KBM-7 (cell line): ENCODE measurements at places on chromosomes 4 and X.

DNA sequence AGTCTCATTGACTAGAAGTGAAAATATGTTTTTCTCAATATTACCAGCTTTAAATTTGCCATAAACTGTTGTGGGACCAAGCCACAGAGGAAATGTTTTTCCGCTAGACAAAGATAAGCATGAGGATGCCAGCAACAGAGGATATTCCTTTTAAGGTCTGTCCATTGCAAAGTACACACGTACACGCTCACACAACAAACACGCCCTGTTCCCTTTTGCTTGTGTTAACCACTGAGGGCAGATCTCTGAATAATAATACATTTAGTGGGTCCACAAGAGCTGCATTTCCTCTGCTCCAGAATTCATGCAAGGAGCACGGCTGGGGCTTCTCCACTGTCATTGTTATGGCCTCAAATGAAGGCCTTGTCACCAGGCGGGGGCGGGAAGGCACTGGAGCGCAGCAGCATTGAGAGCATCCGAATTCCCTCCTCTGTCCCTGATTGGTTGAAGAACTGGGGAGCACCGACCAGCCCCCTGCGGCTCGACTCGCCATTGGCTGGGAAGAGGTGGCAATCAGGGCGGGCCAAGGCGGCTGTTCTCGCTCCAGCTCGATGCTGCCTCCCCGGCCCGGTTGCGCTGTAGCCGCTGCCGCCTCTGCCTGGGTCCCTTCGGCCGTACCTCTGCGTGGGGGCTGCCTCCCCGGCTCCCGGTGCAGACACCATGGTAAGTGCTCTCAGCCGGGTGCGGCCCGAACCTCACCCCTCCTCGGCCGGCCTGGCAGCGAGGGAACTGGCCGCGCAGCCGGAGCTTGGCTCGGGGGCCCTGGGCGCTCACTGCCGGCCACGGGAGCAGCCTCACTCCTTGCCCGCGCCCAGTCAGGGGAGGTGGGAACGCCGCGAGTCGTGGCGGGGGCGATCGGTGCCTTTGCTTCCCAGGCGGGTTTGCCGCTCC is at the start of gene GUCY1B1:
GUCY1B1 (plus strand) TSS at position 541 of the 891 bp plus-strand sequence; CDS start at position 661, 120 bp downstream.
- peak; percentile 98 for DNase-seq

DNA sequence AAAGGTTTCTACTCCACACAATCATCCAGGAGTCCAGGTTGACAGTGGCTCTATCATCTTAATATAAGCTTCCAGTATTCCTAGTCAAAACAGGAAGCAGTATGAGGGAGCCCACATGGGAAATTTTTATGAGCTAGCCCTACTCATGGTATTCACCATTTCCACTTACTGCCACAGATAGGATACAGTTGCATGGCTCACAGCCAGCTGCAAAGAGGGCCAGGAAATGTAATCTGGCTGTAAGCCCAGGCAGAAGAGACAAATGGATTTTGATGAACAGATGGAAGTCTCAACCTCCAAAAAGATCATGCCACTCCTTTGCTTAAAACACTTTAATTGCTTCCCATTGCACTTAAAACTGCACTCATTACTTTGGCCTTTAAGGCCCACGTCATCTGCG is 150.6 kb downstream of the ADAMTS3 start:
- DNase-seq: peak; percentile 59

DNA sequence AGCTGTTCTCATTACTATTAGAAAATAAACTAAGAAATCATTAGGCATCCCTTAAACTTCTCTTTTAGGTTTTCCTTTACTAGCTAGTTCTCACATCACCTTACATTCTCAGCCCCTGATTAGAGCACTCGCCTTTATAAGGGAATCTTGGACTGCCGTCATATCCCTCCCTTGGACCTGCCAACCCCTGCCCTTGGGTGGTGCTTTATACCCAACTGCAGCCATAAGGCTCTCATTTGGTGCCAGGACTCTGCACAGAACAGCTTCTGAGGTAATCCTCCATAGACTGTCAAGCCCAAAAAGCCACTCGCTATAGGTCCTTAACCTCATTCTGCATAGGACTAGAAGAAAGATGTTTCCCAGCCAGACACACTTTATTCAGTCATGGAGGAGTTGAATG is 67.5 kb downstream of the NHSL2 start:
- no peak for DNase-seq

DNA sequence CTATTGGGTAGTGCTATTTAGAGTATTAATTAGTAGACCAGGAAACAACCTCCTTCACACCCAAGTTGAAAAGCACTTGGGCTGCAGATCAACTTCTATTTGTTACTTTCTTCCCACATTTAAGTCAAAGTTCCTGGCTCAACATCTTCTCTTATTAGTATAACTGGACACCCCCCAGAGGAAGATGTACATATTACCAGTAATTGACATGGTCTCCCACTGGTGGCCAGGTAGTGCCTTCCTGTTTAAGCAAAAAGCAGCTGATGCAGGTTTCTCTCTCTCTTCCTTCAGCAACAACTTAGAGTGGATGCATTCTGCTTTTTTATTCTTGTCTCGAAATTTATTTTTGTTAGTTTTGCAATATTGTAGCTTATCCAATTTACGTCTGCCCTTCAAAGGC is 438.1 kb downstream of the GBA3 start:
- no peak for DNase-seq

DNA sequence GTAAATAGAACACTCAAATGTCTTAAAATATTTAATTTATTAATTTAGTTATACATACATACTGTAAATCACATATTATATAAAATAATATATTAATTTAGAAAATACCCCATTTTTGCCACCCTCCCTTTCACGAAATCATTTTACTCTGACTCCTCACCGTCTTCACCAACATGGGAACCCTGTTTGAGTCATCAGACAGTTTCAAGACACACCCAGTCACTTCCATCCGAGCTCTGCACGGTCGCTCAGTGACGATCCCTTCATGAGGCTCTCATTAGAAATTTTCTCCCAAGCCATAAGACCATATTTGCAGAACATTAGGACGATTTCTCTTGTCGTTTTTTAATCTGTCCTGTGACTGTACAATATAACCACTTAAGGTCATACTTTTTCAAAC is 14.5 kb downstream of the ZNF275 start:
- no peak for DNase-seq

- DNase-seq: no peak
These were observed 24.1 kb upstream of the MAGEC1 start for GRCh38 chrX:141879616-141880015.

DNA sequence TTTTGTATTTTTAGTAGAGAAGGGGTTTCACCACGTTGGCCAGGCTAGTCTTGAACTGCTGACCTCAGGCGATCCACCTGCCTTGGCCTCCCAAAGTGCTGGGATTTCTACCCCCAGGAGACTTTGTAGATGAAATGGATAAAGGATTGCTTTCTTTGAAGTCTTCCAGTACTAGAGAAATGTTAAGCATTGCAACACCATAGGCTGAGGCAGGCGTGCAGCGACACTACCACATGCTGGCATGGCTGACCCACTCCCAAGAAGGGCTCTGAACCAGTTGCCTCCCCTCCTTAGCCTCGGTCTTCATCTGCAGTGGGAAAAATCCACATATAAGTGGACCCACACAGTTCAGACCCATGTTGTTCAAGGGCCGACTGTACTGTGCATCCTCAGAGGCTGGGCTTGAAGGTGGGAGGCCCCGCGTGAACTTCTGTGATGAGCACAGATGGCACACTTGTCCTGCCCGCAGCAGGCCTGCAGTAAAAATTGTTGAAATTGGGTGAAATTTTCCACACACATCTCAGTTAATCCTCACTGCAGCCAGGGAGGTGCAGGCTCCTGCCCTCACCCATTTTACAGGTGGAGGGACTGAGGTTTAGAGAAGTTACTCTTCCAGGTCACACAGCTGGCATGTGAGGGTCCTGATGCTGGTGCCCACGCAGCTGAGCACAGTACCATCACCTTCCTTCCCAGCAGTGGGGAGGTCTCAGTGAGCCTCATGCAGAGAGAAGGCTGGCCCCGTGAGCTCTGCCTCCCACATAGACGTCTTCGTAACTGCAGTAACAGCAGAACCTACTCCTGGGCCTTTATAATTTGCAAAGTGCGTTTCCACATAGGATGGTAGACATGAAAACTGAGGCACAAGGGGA is 35.5 kb downstream of the HTRA3 start:
- DNase-seq: no peak

DNA sequence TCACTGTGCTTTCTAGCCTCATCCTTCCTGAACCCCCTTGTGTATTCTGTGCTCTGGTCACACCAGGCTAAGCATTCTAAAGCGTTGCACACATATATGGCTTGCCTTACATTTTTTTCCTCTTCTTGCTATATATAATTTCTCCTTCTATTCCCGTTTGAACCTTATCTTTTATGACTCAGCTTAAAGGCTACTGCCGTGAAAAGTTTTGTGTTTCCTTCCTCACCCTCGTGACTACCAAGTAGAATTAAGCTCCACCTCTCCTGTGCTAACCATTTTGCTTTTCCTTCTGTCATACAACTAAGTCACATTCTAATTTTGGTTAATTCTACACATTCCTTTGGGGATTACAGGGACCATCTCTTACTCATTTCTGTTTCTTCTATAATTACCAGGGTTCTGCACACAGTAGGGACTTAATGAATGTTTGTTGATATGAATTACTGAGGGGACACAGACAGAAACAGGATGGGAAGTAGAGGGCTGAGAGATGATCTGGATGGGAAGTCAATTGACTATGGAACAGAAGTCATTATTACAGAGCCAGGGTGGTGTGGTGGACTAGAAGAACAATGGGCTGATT is 67.1 kb downstream of the DOCK11 start:
- no peak for DNase-seq

DNA sequence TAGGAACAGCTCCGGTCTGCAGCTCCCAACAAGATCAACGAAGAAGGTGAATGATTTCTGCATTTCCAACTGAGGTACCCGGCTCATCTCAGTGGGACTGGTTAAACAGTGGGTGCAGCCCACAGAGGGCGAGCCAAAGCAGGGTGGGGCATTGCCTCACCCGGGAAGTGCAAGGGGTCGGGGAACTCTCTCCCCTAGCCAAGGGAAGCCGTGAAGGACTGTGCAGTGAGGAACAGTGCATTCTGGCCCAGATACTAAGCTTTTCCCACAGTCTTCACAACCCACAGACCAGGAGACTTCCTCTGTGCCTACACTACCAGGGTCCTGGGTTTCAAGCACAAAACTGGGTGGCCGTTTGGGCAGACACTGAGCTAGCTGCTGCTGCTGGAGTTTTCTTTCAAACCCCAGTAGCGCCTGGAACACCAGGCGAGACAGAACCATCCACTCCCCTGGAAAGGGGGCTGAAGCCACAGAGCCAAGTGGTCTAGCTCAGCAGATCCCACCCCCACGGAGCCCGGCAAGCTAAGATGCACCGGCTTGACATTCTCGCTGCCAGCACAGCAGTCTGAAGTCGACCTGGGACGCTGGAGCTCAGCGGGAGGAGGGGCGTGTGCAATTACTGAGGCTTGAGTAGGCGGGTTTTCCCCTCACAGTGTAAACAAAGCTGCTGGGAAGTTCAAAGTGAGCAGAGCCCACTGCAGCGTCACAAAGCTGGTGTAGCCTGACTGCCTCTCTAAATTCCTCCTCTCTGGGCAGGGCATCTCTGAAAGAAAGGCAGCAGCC is 84.6 kb downstream of the THOC2 start:
- no peak for DNase-seq

GRCh38 chr4:47824840-47825239 is 13.0 kb downstream of the CORIN start:
- DNase-seq: peak; percentile 28

DNA sequence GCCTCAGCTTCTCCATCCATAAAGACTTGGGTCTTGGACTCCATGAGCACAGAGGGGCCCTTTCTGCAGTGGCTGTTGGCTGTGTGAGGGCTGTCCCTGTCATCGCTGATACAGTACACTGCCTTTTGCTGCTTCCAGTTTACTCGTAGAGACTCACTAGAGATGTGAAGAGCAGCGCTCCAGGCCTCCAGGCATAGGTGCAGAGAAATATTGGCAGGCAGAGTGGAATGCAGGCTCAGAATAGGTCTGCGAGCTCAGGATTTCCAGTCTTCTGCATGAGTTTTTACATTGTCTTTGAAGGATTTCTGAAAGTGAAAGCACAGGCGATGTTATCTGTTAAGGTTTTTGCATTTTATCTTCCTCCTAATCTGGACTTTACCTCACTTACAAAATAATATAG is 97.4 kb downstream of the AASDH start:
- DNase-seq: no peak
